ENCODE measurements at places on chromosomes 1 and 21. TPM values are rescaled to one million over a fixed set of nuclear protein-coding genes. Genes with fewer than 3 reads are reported as not detected.

DNA sequence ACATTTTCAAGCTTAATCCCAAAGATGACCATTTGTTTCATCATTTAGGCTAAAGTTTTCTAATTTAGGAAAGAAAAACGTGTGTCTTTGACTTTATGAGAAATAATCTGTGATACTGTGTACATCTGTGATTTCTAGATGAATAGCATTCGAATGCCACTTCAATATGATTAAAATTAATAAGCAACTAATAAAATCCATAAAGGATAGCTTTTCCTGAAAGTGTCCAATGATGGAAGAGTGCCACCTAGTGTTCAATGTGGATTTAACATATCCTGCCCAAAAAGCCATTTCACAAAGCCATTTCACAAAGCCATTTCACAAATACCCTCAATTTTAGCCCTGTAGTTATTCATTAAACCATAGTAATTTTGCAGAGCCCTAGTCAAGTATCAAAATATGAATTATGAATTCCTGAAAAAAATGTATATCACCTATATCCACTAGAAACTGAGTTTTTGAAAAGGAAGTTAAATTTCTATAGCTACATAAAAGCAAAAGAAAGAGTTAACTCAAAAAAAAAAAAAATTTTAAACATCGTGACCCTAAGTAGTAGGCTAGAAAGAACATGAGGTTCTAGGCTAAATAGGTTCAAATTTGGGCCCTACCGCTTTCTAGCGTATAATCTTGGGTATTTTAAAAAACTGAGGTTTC lies 19.1 kb downstream of the NME7 start:
- 0 out of 2 replicates have a peak, but pooled peaks cover 2% of the 10 kb centered on the region for H3K4me1 ChIP-seq
- no peak overlapping the region for H3K27ac ChIP-seq
- no peaks in the 10 kb centered on the region for H3K27me3 ChIP-seq
- no peak overlapping the region for H3K4me3 ChIP-seq
- peak; percentile 84 for DNase-seq

SYF2 gene
- total RNA-seq, result 31.0 TPM

GRCh38 chr1:212974711-212975110 lies 24.4 kb downstream of the VASH2 start:
- 0 out of 2 replicates have a peak, but pooled peaks cover 7% of the 10 kb centered on the region for H3K4me1 ChIP-seq
- H3K4me3 ChIP-seq, result no peak overlapping the region
- no peak for DNase-seq
- H3K36me3 ChIP-seq, result no peaks in the 10 kb centered on the region

- peaks cover 14% of the 10 kb centered on the region for H3K4me1 ChIP-seq
- DNase-seq, result peak; percentile 49
- H3K4me3 ChIP-seq, result peak within 1 kb of the TSS; percentile 84
- 0 out of 2 replicates have a peak within 1 kb of the TSS, but pooled peaks have one; percentile 3 for H3K27ac ChIP-seq
- no peaks in the 10 kb centered on the region for H3K36me3 ChIP-seq
These were observed at the start of gene ARL8A for GRCh38 chr1:202144402-202145067. TSS of gene ARL8A (minus strand) at chr1:202144737. CDS start at chr1:202144572, 165 bp downstream.

DNA sequence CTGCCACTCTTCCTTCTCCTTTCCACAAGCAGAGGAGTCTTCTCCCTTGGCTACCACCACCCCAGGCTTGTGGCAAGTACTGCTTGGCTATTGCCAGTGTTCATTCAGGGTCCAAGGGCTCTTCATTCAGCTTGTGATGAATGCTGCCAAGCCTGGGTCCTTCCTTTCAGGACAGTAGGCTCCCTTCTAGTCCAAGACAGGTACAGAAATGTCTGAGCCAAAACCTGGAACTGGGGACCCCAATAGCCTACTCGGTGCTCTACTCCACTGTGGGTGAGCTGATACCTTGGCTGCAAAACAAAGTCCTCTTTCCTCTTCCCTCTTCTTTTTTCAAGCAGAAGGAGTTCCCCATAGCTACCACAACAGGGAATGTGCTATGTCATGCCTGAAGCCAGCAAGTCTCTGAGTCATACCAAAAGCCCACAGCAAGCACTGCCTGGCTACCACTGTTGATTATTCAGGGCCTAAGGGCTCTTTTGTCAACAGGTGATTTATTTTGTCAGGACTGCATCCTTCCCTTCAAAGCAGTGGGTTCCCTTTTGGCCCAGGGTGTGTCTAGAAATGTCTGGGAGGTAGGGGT lies 268.9 kb downstream of the HHAT start:
- H3K4me1 ChIP-seq, result peaks cover 23% of the 10 kb centered on the region
- DNase-seq, result peak; percentile 89
- H3K36me3 ChIP-seq, result no peaks in the 10 kb centered on the region
- H3K27me3 ChIP-seq, result no peaks in the 10 kb centered on the region
- peak overlapping the region; percentile 87 for H3K27ac ChIP-seq

DNA sequence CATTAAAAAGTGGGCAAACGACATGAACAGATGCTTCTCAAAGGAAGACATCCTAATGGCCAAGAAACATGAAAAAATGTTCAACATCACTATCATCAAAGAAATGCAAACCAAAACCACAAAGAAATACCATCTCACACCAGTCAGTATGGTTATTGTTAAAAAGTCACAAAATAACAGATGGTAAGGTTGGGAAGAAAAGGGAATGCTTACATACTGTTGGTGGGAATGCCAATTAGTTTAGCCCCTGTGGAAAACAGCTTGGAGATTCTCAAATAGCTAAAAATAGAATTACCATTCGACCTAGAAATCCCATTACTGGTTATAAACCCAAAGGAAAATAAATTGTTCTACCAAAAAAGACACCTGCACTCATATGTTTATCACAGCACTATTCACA lies 369.4 kb downstream of the KCNH1 start:
- H3K4me3 ChIP-seq, result no peak overlapping the region
- H3K4me1 ChIP-seq, result no peaks in the 10 kb centered on the region
- no peaks in the 10 kb centered on the region for H3K36me3 ChIP-seq
- DNase-seq, result no peak
- H3K27ac ChIP-seq, result no peak overlapping the region

- DNase-seq, result no peak
- no peaks in the 10 kb centered on the region for H3K27me3 ChIP-seq
- H3K27ac ChIP-seq, result no peak overlapping the region
These were observed 39.2 kb upstream of the RGS21 start for GRCh38 chr1:192277635-192278034.

- no peaks in the 10 kb centered on the region for H3K4me1 ChIP-seq
- DNase-seq, result no peak
- H3K27me3 ChIP-seq, result no peaks in the 10 kb centered on the region
- H3K36me3 ChIP-seq, result peaks cover 5% of the 10 kb centered on the region
- no peak overlapping the region for H3K27ac ChIP-seq
- no peak overlapping the region for H3K4me3 ChIP-seq
These were observed 42.2 kb downstream of the TNNT2 start for GRCh38 chr1:201335174-201335870.

- DNase-seq, result peak; percentile 52
- peak overlapping the region; percentile 57 for H3K4me3 ChIP-seq
- no peaks in the 10 kb centered on the region for H3K36me3 ChIP-seq
- no peaks in the 10 kb centered on the region for H3K27me3 ChIP-seq
- H3K4me1 ChIP-seq, result peaks cover 5% of the 10 kb centered on the region
These were observed 31.9 kb upstream of the FCGR2A start for GRCh38 chr1:161473348-161473747.
